Ovary (tissue), 10 donors: ENCODE measurements at places on chromosomes 5 and 9. TPM values are rescaled to one million over a fixed set of nuclear protein-coding genes. Genes with fewer than 3 reads are reported as not detected.

- DNase-seq: peak; percentile 63
Observed at GRCh38 chr9:34343090-34343489, 13.7 kb downstream of the NUDT2 start.

DNA sequence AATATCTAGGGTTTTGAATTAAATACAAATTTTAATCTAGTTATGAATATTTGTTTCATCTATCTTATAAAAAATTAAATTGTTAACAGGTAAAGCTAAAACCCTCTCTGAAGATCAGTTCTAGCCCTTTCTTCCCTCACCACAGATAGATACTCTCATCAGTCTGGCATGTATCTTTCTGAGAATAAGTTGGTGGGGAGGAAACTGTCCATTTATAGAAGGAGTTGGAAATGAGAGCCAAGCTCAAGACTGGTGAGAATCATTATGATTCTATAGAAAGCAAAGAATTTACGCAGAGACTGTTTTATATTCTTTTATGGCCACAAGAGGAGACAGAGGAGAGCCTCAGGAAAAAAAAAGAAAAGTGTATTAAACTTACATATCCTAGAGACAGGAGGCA is 59.0 kb downstream of the STARD4 start:
- DNase-seq: no peak

DNA sequence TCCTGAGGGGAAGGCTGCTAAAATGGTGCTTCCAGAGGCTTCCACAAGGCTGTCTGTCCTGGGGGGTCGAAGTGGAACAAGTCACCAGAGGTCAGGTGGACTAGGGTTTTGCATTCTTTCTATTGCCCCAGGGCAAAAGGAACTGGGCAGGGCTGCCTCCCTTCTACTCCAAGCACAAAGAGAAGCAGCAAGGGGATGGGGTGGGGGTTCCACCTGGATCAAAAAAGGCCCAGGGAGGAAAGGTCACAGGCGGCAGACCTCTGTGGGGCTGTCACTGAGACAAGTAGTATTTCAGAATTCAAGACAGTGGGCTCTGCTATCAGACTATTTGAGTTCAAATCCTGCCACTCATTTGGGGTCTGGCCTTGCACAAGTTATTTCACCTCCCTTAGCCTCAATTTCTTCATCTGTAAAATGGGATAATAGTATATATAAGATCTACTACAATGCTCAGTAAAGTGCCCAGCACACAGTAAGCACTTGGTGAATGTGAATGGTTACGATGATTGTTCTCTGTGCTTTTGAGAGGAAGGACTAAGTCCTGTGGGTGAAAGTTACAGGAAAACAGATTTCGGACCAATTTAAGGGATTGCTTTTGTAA is 1.9 kb upstream of the ARSI start:
- no peak for DNase-seq

Gene CDK7
- total RNA-seq: 18.8 TPM

- no peak for DNase-seq
Observed at GRCh38 chr5:34742061-34742460, 85.9 kb downstream of the RAI14 start.

Gene BASP1
- total RNA-seq: 18.0 TPM
